ENCODE measurements at places on chromosomes 1 and 21. TPM values are rescaled to one million over a fixed set of nuclear protein-coding genes. Genes with fewer than 3 reads are reported as not detected.

DNA sequence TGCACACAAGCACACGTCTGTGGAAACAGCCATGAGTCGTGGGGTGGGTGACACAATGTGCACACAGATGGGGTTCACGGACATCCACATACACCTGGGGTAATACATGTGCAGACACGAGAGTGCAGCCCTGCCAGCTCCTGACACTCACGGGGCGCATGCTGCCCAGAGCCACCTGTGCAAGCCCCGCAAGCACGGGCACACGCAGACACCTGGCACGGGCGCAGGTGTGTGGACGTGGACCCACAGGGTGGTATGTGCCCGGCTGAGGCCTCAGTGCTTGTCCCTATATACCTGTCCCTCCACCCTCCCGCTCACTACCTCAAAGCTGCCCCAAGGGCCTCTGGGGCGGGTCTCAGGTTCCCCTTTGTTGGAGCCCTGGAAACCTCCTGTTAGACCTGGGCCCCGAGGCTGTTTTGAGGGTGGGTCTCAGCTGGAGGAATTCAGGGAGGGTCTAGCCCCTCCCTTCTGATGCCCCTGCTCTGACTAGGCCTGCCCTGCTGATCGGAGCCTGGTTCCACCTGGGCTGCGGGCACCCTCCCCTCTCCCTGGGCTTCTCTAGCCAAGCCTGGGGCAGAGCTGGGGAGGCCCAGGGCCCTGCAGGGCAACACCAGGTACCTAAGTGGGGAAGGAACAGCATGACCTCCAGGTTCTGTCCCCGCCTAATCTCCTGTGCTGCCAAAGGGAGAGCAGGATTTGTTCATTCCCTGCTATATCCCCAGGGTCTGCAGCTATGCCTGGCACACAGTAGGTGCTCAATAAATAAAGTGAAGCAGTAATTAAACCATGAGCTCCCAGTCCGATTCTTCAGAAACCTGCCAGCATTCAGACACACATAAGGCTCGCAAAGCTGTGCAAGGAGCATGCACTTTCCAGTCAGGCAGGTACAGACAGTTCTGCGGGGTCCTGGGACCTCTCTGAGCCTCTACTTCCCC, 49.1 kb downstream of the DMRTB1 start:
- DNase-seq = no peak

DNA sequence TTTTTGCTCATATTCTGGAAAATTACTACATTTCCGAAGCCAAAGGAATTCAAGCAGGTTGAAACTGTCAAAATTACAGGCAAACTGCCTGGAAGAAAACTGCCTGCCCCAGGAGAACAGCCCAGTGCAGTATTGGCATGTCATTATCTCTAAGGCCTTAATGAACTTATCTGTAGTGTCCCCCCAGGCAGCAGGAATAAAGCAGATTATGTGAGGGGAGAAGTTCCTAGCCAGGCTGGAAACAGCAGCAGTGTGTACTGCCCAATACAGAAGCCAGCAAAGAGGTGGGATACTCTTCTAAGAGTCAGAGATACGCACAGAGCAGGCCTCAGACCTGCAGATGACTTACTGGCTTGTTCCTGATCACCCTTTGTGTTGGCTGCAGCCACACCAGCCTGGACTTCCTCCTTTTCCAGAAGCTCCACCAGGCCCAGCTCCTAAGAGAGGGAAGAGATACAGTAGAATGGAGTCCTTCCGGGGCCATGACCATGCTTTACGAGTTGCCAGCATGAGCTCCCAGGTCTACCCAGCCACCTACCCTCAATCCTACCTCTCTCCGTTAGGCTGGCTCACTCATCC, 11.7 kb downstream of the IQGAP3 start:
- DNase-seq = no peak

GRCh38 chr1:225735252-225736149, 42.1 kb upstream of the SRP9 start:
- no peak for DNase-seq

DNA sequence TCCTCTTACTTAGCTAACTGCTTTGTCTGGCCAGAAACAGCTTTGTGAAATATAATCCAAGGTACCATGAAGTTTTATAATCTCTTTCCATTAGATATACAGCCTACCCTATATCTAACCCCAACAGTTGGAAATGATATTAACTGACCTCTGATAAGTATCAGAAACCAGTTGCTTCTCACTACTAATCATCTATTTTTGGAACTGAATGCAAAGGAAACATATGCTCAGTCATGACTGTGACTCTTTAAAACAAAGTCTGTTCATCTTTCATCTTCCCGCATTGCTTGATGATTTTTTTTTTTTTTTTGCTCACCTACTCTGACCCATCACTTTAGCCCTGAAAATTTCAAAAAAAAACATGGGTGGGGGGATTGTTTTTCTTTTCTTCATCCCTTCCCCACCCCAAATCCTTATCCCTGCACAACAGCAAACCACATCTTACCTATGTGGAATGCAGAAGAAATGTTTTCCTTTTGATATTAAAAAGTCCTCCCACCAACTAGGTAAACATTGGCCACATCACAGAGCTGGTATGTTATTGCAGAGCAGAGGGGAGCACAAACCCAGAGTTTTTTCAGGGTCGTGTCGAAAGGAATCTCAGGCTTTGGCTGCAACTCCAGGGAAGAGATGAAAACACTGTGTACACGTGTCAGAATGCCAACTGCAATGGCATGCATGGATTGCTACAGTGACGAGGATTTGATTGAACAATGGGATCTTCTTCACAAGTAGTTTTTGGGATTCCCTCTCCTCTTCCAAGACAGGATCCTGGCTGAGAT, 137.3 kb downstream of the SLC30A10 start:
- no peak for DNase-seq

DNA sequence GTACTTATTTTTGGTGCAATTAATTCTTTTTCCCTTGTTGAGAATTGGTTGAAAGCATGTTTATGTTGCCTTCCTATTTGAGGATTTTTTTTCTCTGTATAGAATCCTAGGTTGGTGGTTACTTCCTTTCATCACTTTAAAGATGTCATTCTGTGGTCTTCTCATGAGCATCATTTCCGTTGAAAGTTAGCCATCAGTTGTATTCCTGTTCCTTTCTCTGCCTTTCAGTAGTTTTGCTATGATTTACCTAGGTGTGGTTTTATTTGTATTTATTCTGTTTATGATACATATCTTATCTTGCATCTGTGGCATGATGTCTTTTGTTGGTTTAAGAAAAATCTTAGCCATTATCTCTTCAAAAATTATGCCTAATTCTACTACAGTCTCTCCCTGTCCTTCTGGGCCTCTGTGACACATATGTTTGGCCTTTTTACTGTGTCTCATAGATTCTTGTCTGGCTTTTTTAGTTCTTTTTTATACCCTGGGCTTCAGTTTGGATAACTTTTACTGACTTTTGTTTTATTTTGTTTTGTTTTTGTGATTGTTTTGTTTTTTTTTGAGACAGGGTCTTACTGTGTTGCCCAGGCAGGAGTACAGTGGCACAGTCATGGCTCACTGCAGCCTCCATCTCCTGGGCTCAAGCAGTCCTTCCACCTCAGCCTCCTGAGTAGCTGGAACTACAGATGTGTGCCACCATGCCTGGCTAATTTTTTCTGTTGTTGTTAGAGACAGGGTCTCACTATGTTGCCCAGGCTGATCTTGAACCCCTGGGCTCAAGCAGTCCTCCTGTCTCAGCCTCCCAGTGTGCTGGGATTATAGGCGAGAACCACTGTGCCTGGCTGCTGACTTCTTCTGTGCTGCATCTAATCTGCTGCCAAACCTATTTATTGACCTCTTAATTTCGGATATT, 24.1 kb downstream of the PTGFRN start:
- no peak for DNase-seq

DNA sequence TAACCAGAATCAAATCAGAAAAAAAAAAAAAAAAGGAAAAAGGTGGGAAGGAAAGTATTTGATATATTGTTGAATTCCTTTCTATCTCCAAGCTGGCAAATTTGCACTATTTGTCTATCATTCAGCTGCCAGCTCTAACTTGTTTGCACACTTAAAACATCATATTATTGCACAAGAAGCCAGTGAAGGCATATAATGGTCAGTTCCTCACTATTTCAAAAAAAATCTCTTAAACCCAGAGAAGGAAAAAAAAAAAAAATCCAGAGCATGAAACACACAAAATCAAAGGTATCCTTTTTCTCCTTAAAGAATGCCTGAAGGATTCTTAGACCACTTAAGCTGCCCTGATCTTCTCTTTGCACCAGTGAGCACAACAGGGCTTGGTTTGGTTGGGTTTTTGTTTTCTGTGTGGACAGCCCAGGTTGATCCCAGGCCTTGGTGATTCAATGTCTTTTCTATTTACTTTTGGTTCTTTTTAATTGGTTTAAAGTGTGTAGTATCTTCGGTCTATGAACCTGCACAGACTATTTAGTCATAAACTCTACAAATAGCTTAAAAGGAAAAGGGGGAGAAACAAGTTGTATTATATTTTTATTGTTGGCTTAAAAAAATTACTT, 40.2 kb downstream of the DUSP10 start:
- DNase-seq = no peak

- no peak for DNase-seq
These were observed 176.1 kb downstream of the GRIK1 start for GRCh38 chr21:29763674-29764073.

DNA sequence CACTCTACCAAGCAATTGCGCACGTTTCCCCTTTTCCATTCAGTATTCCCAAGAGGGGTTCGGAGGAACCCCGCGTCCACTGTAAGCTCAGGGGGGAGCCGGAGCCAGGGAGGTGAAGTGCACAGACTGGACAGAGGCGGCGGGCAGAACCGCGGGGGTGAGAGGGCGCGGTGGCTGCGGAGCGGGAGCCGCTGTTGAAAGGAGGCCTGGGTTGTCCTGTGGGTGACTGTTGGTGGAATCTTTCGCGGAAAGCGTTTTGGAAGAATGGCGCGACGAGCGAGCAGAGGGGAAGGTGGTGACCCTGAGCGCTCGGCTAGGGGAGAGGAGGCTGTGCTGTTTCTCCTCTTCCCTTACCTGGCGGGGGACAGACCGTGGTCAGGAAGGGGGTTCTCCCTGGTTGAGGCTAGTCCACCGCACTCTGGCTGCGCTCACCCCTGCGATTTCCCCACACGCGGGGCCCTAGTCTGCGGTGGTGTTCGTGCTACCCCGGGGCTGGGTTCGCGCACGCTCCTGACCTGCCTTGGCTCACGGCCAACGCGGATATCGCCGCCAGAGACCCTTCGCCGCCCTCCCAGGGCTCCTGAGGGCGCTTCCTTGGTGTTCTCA, 92.8 kb downstream of the PRKAB2 start:
- DNase-seq = no peak

Gene LPAR3
- 1.4 TPM for total RNA-seq

DNA sequence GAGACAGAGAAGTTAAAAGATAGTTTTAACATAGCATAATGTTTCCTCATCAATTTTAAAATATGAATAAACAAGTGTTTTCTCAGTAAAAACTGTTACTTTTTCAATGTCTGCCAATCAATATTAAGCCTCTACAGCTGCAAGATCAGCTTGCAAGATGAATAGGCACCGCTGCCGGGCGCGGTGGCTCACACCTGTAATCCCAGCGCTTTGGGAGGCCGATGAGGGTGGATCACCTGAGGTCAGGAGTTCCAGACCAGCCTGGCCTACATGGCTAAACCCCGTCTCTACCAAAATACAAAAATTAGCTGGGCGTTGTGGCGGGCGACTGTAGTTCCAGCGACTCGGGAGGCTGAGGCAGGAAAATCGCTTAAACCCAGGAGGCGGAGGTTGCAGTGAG, 54.8 kb upstream of the SH3GLB1 start:
- DNase-seq = no peak

All from activated naive CD8-positive, alpha-beta T cell treated with anti-CD3 and anti-CD28 coated beads for 36 hours (primary cell).